Omental fat pad (tissue), 4 donors: ENCODE measurements at places on chromosomes 3 and 15.

- no peak for DNase-seq
Observed at GRCh38 chr15:70714015-70714414, 49.3 kb downstream of the UACA start.

- no peak for DNase-seq
Observed at GRCh38 chr3:187025254-187025655, 94.9 kb downstream of the ST6GAL1 start.

- DNase-seq, result no peak
Observed at GRCh38 chr3:33537133-33537532, 96.9 kb upstream of the UBP1 start.

DNA sequence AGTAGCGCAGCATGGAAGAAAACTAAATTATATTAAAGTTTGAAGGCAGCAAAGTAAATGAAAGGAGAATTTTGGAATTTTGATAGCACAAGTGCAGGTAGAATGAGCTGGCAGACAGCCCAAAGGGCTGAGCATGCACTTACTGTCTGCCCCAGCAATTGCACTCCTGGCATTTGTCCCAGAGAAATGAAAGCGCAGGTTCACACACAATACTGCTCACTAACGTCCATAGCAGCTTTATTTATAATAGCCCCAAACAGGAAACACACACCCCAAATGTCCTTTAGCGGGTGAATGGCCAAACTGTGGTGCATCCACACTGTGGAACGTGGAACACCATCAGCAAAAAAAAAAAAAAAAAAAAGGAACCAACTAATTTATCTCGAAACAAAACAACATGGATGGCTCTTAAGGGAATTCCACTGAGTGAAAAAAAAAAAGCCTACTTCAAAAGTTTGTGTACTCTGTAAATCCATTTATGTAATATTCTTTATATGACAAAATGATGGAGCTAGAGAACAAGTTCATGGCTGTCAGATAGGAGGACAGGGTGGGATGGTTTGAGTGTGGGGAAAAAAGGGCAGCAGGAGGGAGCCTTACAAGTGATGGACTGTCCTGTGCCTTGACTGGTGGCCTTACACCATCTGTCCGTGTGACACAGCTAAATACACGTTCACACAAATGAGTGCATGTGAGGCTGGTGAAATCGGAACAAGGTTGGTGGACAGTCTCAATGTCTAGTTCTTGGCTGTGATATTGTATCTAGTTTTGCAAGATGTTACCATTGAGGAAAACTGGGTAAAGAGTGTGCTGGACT lies 6.0 kb upstream of the TM2D3 start:
- no peak for DNase-seq

DNA sequence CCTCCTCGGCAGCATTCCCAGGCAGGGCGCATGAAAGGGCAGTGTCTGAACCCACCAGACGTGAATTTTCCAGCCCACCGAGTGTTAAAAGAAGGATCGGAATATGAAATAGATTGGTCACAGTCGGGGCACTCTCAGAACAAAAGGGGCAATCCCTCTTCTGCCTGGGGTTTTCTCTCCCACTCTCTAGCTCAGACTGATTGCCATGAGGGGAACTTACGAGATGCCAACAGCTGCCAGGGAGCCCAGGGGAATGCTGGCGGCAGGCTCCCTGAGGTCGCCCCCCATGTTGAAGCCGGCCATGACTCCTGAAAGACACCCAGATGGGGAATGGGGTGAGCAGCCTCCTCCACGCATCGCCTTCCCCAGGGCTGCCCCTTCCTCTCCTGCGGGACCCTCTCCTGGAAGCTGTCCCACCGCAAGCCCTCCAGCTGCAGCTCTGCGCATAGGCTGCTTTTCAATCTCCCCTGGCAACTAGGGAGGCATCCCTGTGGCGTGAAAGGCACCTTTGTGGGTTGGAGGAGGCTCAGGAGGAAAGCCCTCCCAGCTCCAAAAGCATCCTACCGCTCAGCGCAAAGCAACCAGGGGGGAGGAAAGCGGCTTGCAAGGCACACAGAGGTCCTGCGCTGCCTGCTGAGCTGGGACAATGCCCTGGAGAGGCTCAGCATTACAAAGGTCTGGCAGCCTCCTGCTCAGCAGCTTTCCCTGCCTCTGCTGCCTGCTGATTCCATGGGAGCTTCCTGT lies 64.8 kb upstream of the HEG1 start:
- DNase-seq, result no peak

DNA sequence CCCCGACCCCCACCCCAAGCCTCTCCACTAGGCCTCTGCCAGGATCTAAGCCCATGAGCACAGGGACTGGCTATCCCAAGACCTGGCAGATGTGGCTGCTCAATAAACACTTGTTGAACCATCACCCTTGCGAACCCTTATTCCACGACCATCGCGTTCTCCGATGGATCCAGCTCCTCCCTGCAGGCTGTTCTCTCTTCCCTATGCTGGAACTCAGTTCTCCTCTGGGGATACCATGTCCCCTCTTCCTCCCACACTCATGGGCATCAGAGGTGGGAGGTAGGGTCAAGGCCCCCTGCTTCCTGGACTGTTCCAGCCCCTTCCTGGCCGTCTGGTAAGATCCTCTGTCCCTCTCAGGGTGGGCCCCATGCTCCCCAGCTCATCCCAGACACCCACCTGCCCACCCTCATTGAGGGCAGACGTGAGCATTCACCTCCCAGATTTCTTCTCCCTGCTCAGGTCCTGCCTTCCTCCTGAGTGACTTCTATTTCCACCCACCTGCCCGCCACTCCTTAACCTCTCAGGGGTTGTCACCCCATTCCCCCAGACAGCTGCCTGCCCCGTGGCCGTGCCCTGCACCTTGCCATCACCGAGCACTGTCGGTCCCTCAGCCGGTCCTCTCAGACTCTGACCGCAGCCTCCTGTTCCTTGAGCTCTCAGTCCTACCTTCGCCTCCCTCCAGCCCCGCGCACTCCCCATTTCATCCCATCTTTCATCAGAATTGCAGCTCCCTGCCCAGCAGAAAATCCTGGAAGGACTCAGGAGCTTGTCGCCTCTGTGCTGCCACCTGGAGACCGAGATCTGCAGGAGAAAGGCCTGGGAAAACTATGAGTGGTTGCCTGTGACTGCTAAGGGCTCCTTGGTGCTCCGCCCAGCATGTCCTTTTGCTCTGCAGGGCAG lies 42.0 kb downstream of the PML start:
- no peak for DNase-seq

DNA sequence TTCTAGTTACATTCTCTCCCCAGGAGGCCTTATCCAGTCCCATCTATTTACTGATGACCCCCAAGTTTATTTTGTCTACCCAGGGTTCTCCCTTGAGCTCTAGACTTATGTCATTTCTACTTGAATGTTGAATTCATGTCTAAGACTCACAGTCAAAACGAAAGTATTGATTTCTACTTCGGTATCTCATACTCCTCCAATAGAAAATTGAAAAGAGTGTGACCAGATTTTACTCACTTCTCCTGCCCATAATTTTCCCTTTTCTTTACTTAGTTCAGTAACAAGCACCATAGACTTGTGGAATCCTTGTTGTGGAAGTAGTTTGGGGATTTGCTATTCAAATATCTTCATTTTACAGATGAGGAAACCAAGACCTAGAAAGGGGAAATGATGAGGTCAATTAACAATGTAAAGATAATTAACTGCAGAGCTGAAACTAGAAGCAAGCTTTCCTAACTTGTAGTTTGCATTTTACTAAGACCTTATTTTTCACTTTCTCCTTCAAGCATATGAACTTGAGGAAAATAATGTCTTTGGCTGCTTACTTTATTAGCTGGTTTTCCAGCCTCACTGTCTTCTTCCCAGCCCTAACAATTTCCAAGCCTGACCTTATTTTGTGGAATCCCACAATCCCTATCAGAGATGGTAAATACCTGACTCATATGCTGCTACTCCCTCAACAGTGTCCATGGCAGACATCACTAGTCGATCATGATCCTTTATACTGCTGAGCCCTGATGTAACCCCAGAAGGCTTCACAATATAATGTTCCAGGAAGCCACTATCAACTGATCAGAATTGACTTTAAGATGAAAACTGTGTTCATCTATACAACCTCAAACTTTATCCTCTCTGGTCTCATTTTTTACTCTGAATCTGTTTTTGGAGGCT lies 123.9 kb upstream of the AGBL1 start:
- no peak for DNase-seq

- DNase-seq, result no peak
Observed at GRCh38 chr3:125221831-125222230, 9.3 kb upstream of the SLC12A8 start.
